Ovary (tissue), 10 donors: ENCODE measurements at places on chromosomes 7 and 10. TPM values are rescaled to one million over a fixed set of nuclear protein-coding genes. Genes with fewer than 3 reads are reported as not detected.

SPDYE2B gene
- not detected for total RNA-seq

ANKRD22 gene
- total RNA-seq: not detected

TMEM213 gene
- not detected for total RNA-seq

NAMPT gene
- total RNA-seq: 159 TPM

DNA sequence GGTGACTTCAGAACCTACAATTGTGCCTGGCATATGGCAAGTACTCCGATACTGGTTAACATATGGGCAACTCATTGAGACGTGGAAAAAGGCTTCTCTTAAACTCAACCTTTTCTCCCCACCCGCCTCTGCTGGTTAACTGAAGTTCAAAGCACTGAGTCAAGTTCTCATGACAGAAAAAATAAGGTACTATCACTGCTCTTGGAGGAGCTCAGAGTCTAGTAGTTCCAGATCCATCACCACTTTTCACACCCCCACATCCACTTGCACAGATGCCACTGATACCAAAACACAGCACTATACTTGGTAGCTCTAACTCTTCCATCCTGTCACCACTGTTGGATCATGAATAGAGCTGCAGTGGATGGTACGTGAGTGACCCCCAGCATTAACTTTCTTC, 36.2 kb downstream of the CCDC6 start:
- no peak for DNase-seq
- H3K27ac ChIP-seq: no peak overlapping the region
- no peaks in the 10 kb centered on the region for H3K27me3 ChIP-seq
- H3K4me1 ChIP-seq: peaks cover 14% of the 10 kb centered on the region

DNA sequence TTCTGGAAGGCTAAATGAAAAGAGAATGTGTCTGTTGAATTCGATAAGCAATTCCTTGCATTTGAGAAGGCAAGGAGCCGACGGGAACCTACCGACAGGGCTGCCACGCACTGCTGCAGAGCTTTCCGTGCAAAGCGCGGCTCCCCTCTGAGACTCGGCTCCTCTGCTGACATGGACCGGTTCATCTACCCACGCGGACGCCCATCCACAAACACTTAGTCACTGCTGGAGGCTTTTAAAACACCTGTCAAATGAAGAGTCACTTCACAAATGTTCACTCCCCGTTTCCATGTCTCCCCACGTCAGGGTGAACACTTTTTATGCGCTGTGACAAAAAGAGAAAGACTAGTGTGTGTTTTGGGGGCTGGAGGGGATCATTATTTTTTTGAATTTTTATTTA, 32.0 kb downstream of the AMZ1 start:
- H3K27ac ChIP-seq: no peak overlapping the region
- H3K4me1 ChIP-seq: peaks cover 13% of the 10 kb centered on the region
- H3K36me3 ChIP-seq: no peaks in the 10 kb centered on the region
- no peak overlapping the region for H3K4me3 ChIP-seq
- no peaks in the 10 kb centered on the region for H3K27me3 ChIP-seq
